CD4-positive, alpha-beta T cell treated with Interleukin-15 for 1 hour (primary cell): ENCODE measurements at places on chromosomes 1 and 21.
A peak's percentile ranks its signal among the peaks of the same experiment; 100 is the strongest.

- no peak for DNase-seq
These were observed 6.1 kb downstream of the SNAP47 start for GRCh38 chr1:227741166-227741870.

DNA sequence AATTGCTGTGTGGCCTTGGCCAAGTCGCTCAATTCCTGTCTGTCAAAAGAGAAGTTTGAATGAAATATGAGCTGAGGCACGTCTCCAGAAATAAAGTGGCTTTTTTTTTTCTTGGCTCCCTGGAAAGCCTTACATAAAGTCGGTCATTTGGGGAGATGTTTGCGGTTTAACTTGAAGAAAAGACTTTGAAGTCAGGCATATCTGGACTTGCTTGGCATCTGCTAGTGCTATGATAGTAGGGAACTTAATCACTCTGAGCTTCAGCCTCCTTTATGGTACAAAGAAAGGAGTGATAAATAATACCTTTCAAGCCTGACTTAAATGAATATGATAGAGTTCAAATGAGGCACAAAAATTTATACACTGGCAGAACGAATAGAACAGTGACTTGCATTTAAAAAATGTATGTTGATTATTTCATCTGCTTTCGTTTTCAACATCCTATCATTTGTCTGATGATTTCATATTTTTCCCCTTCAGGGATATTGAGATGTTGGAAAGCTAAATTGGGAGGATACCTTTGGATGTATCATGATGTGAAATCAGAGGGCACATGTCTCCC lies 60.2 kb downstream of the FASLG start:
- DNase-seq = no peak

DNA sequence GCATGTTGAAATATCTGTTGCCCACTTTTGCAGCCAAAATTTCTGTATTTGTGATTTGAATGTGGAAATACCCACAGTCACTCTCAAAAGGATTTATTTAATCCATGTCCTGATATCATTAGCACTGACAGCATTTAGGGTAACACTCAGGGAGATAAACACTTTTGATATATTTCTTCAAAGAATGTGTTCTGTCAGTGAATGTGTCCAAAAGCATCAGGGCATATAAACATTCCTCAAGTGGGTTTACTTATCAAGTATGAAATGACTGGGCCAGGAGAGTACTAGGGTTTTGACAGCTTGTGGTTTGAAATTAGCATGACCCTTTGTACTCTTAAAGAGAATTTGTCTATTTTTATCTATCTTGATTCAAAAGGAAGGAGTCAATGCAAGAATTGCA lies 1302.1 kb upstream of the ADGRL2 start:
- DNase-seq = no peak

DNA sequence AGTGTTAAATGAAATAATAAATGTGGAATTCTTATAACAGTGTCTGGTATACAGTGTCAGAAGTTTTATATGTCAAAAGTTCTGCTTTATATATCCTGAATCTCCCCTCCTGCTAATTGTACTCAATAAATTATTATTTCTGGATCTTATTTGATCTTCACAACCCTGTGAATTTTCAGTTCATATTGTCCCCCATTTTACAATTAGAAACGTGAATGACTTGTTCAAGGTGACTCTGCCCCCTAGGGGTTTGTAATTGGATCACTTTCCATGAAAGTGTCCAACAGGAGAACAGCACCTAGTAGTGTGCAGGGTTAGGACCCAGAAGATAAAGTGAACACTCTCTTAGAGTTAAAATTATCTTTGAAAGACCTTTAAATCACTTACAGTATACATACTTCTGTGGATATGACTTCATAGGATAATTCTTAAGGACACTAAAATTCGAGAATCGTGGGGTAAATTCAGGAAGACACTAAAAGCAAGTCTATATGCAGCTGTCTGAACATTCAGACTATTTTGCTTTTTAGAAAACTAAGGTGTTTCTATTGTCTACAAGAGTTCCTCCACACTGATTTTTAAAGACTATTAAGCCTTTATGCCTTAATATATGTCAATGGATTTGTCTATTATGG lies 4.5 kb upstream of the DDR2 start:
- DNase-seq = no peak

DNA sequence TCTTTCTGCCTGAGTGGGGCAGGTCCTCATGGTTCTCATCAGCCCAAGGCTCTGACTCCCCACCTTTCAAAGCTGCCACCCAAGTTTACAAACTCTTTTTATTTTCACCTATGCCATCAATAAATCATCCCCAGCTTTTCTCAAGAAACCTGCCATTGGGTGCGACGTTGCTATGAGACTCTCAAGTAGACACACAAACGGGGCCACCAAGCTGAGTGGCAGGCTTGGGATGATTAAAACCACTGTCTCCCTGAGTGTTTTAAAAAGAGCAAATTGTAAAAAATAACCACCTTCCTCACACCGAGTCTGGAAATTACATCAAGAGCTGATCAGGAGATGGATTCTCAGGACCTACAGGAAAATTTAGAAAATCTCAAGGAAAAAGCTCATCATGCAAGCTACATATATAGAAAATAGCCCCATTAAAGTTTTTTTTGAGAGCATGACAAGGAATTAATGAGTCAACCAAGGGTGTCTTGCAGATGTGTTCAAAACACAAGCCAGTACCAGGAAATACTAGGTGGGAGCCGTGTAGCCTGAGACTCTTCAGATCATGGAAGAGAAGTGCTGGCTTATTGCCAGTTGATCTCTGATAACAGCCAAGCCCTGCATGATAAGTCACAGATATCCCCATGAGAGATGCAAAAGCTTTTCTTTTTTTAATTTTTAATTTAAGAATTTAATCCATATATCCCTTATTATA lies 158.4 kb upstream of the BACE2 start:
- DNase-seq = no peak

DNA sequence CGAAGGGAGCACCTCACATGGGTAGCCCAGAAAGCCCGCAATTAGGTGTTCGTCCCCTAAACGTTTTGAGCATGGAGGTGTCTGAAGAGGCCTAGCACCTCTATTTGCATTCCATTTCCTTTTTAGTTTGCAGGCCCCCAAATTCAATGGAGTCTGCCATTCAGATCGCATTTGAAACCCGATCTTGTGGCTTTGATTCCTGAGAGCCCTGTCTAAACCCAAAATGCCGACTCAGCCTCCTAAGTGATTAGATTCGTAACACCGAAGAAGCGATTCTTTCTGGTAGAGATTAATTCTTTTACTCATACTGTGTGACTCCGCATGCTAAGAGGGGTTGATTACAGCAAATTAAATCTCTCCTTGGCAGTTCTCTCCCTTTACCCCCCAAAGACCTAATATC lies 415.2 kb upstream of the KAZN start:
- no peak for DNase-seq

- no peak for DNase-seq
These were observed 17.6 kb downstream of the CDC42BPA start for GRCh38 chr1:227300682-227301081.

DNA sequence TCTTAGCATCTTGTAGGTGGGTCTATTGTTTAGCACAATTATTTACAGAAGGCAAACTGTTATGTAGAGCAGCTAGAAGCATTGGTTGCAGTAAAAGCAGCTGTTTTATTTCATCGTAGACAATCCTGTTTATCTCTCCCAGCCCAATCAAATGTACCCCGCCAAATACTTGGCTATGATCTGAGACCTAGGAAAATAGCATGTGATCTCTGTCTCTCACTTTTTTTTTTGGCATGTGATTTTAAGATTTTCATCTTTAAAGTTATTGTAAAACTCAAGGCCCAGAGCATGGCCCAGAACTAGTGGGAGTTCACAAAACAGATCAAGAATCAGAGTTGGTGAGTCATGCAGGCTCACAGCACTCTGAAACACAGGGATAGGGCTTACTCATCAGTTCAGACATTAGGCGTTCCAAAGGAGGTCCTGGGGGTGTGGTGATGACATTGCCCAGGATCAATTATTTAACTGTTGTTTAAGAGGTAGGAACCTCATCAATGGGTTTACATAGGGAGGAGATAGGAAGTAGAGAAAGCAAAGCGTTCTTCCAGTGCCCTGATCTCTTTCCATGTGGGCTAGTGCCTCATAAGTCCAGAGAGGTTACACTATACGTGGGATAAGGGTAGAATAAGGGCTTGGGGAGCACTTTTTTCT lies 40.2 kb downstream of the TBX19 start:
- DNase-seq = no peak

- no peak for DNase-seq
These were observed 159.0 kb downstream of the BARHL2 start for GRCh38 chr1:90558126-90558525.

- DNase-seq = no peak
These were observed 124.1 kb upstream of the KCNK2 start for GRCh38 chr1:214958486-214958885.

GRCh38 chr1:225454733-225455132 lies 26.9 kb upstream of the LBR start:
- DNase-seq = peak; percentile 78
